ENCODE measurements at places on chromosomes 5 and 9. TPM values are rescaled to one million over a fixed set of nuclear protein-coding genes. Genes with fewer than 3 reads are reported as not detected.
A peak's percentile ranks its signal among the peaks of the same experiment; 100 is the strongest.

DNA sequence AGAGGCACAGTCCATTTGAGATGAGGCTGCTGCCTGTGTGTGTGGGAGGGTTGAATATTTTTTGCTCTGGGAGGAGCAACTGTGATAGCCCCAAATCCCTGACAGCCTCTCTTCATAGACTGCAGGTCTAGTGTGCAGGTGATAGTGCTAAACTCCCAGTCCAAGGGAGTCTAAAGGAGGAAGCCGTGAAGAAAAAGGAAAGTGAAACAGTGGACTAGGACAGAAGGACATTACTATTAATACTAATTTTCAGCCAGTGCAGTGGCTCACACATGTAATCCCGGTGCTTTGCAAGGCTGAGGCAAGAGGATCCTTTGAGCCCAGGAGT, 295.0 kb downstream of the PDE4D start:
- DNase-seq, result no peak

DNA sequence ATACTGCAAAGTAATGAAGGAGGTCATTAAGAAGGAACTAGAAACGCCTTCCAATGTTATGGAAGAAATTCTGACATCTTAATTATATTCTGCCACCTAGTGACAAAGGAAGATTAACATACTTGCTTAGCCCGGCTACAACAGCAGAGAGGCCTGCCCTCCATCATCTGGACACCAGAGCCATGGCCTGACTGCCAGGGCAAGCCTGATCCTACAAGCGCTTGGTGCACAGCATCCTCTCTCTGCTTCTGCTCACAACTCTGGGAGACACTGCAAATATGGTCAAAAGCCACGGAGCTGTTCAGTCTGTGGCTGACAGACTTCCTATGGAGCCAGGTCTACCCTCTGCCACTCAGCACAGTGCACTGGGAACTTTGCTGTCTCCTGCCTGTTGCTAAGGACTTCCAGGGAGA, 87.3 kb upstream of the SLC44A1 start:
- no peak for DNase-seq

DNA sequence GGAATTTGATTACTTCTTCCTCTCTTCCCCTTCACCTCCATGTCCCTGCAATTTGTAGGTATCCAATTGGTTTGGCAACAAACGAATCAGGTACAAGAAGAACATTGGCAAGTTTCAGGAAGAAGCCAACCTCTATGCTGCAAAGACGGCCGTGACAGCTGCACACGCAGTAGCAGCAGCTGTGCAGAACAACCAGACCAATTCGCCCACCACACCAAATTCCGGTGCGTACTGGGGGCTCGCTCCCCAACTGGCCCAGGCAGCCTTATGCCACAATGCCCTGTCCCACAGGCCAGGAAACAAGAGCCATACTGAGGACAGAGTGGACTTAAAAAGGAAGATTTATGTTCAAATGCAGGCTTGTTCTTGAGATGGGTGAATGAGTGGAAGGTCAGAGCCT, 213.5 kb downstream of the PBX3 start:
- no peak for DNase-seq

DNA sequence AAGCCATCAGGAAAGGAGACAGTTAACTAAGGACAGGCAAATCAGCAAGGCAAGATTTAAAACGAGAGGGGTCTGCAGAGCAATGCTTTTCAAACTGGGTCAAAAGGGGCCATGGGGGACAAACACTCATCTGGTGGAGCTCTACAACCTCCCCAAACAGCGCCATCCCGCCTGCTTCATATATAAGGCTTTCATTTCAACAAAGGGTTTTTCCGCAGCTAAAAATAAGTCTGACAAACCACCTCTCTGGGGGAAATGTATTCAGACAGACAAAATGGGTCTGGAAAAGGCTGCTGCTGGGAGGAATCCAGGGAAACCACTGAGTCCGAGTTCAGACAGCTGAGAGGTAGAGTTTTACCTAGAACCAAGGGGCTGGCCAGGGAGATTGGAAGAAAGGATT, 8.3 kb upstream of the SEPTIN8 start:
- no peak for DNase-seq

The PCDHB4 gene
- total RNA-seq, result 0.53 TPM

GRCh38 chr5:109141222-109142200, 268.3 kb downstream of the PJA2 start:
- no peak for DNase-seq

GRCh38 chr5:9957214-9957613, 292.5 kb downstream of the ATPSCKMT start:
- no peak for DNase-seq

DNA sequence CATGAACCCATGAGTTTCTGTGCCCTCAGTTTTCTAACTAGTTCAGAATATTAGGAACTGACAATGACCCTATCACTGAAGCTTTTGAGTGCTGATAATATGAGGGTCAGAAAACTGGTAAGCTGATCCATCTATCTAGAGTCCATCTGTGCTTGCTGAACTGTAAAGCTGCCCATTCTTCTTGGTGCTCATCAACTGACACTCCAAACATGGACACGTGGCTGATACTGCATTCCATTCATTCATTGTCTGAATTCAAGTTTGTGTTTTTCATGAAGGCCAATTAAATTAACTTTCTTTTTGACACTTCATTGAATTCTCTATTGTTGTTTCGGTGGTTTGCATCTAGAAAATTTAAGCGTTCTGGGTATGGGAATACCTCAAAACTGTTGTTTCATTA, 17.6 kb downstream of the NREP start:
- no peak for DNase-seq

DNA sequence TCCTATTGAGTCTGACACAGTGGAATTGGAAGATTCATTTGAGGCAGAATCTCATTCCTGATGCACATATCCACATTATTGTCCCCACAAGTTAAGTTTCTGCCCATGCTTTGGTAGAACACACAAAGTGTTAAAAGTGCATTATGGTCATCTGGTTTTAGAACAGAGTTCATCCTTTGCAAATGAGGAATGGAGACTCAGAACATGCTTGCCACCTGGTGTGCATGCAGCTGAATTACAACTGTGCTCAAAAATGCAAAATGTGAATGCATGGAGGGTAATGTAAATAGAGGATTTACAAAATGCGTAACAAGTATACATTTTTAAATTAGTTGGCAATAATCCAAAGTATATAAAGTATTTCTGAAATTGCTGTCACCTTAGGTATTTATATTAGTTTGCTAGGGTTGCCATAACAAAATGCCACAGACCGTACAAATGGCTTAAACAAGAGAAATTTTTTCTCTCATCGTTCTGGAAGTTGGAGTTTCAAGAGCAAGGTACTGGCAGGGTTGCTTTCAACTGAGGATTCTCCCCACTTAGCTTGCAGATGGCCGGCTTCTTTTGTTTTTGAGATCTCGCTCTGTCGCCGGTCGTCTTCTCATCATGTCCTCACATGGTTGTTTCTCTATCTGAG, 671.1 kb downstream of the TAF11L14 start:
- DNase-seq, result no peak

The CCIN gene
- 0.19 TPM for total RNA-seq

GRCh38 chr9:130682421-130683121, 11.0 kb upstream of the EXOSC2 start:
- no peak for DNase-seq

GRCh38 chr9:16458696-16459420, 411.6 kb downstream of the BNC2 start:
- peak; percentile 18 for DNase-seq

DNA sequence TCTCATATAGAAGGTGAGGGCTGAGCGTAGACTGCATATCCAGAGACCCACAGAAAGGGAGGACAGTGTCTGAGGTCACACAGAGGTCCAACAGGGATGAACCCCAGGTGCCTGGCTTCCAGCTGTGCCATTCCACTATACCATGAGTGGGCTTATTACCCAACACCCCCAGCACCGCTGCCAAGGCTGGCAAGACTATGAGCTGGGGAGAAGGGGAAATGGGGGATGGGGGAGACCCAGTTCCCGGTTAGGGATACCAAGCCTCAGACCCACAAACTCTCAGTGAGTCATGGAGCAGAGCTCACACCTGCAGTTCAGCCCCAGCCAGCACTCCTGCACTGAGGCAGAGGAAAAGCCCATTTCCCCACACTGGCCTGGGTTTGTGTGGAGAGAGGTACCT, 106.4 kb downstream of the PSD2 start:
- no peak for DNase-seq

DNA sequence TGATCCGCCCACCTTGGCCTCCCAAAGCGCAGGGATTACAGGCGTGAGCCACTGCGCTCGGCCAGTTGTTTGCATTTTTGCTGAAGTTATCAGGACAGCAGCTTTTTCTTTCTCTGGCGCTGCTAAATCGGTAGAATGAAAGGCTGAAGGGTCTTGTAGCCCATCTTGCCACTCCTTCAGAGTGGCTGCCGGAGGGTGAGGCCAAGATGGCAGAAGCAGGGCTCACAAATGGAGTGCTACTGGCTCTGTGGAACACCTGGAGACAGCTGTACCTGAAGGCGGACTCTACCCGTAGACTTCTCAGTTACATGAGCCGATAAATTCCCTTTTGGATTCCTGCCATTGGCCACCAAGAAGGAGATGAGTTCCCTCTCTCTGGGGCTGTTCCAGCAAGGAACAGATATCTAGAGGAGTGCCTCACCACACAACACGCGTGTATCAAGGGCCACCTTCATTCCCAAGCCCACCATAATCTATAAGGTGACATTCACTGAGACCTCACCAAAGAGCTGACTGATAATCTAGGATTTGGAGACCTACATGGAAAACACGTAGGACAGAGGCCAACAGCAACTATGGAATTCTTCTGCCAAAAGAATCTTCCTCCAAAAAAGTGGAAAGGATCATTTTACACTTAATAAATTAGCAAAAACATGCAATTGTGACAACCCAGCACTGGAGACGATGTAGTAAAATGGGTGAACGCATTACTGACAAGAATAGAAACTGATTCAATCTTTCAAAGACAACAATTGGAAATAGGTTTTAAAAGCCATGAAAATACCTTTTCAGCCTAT, 21.8 kb downstream of the STK10 start:
- no peak for DNase-seq

The CRHBP gene
- 0.58 TPM for total RNA-seq

The IER5L gene
- 21.4 TPM for total RNA-seq

- no peak for DNase-seq
Measured at GRCh38 chr5:3353561-3353960, 242.1 kb upstream of the IRX1 start.

DNA sequence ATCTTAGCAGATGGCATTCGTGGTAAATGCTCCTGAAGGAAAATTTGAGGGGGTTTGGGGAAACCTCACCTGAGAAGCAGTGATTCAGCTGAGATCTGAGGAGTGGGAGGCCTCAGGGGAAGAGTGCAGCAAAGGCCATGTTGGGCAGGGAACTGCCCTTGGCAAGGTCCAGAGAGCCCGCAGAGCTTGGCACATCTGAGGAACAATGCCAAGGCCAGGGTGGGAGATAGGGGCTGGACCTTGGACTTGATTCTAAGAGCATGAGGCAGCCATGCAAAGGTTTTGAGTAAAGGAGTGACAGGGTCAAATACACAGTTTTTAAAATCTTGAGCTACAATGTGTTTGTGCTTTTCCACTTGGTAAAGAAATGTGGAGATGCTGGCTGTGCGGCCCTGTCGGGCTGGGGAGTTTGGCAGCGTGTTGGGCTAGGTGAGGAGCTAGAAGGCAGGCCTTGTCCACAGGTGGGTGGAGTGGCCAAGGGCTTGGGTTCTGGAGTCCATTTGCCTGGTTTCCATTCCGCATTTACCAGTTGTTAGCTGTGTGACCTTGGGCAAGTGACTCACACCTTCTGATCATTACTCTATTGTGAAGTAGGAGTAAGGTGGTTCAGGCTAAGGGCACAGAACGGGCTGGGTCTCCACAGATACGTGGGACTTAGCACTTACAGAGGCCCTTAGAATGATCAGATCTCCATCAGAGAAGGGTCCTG, 6.1 kb downstream of the TBC1D13 start:
- no peak for DNase-seq

The PKD2L2 gene
- total RNA-seq, result not detected

The EIF4E1B gene
- total RNA-seq, result not detected

Measured in glomerular endothelial cell (primary cell).